ENCODE measurements at places on chromosomes 1 and 21.
A peak's percentile ranks its signal among the peaks of the same experiment; 100 is the strongest.

DNA sequence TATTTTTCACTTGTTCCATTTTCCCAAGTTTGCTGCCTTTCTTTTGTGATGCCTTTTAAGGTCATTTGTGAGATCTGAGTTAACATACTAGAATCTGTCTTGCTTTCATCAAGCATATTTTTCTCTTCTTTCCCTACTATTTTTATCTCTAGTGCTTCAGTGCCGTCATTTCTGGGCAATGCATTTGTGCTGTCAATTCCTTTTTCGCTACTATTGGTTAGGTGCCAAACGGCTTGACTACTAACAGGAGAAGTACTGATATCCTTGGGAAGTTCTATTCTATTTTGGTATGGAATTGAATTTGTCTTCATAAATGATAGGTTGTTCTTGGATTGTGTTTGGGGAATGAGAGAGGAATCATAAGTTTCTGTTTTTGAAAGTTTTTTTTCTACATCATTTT lies 42.2 kb downstream of the LRRC53 start:
- no peak for DNase-seq

DNA sequence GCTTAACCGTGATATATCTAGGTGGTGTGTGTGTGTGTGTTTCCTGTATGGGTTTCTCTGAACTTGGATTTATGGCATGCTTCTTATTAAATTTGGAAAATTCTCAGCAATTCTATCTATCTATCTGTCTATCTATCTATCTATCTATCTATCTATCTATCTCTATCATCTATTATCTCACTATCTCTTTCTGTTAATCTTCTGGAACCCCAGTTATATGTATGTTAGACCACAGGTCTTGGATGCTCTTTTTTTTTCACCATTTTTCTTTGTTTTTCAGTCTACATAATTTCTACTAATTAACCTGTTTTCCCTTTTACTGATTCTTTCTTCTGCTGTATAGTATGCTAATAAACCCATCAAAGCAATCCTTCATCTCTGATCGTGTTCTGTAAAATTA lies 538.0 kb downstream of the PTPRU start:
- no peak for DNase-seq

GRCh38 chr1:211469938-211470529 lies 21.9 kb downstream of the RD3 start:
- peak; percentile 60 for DNase-seq

GRCh38 chr1:12189328-12189682 lies 22.5 kb downstream of the TNFRSF1B start:
- DNase-seq, result no peak

- no peak for DNase-seq
These were observed 95.4 kb downstream of the INTS7 start for GRCh38 chr1:211939876-211940468.

DNA sequence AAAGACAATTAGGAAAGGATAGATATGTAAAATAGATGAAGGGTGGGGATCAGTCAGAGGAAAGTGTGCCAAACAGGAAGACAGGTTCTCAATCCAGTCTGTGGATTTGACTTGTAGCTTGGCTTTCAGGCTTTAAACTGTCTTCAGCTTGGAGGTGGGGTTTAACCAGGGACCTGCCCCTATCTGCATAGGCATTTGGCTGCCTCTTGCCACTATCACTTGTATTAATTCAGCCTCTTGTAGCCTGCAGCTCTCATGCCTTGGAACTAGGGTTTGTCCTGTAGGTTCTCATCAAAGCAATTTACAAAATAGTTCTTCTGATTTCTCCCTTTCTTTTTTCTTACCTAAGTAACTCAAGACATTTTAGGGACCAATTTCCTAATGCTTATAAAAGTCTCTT lies 88.8 kb upstream of the PAXBP1 start:
- no peak for DNase-seq

DNA sequence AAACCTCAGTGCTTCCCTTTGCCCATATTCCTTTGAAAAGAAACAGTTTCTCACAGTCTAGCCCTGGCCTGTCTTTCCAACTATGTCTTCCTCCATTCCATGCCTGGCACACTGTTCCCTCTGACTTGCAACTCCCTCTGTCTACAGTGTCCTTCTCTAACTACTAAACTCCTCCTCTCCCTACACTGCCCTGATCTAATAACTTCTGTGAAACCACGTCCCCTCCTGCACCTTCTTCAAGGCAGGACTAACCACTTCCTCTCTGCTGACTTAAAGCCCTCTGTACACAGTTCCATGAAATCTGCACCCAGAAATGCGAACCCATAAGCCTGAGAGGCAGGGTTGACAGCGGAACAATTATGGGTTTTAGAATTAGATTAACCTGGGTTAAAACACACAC lies 62.2 kb upstream of the ATP1B1 start:
- DNase-seq, result peak; percentile 9

DNA sequence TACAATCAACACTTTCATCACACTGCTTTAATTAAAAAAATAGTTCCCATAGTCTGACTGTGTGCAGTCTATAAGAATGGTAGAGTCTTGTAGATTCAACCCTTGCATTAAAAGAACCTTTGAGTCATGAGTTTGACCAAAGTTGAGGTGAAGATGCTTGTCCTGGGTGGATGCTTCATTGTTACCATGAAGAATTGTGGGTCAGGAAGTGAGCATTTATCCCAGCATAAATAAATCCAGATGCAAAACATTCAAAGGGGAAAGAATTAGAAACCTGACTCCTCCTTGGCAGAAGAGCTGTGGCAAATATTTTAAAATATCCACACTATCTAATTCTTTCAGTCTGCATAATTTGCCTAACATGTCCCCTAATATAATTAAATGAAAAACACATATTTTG lies 72.9 kb upstream of the SPAG17 start:
- DNase-seq, result no peak

DNA sequence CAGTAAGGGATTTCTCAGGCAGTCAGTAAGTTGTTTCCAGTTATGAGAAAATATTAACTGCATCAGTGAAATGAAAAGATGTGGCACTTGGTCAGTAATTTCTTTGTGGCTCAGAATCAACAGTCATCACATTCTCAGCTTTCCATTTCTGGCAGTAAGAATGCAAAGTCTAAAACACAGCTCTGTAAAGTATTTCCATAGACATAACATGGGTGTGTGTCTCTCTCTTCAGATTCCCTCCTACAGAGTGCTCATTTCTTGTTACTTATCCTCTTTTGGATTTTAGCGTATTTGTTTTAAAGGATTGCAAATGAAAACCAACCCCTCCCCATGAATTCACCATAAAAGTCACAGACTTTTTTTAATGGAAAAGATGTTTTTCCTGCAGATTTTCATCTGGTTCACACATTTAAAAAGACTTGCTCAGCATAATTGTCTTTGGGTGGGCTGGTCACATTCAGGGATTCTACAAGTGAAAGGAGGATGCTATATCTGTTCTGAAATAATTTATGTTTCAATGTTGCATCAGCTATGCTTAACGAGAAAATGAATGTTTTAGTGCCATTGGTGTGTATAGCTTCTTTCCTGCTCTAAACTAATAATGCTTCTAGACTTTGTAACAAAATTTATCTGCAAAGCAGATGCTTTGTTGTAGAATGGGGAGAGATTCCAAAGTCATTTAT lies 34.6 kb upstream of the CD55 start:
- DNase-seq, result no peak

DNA sequence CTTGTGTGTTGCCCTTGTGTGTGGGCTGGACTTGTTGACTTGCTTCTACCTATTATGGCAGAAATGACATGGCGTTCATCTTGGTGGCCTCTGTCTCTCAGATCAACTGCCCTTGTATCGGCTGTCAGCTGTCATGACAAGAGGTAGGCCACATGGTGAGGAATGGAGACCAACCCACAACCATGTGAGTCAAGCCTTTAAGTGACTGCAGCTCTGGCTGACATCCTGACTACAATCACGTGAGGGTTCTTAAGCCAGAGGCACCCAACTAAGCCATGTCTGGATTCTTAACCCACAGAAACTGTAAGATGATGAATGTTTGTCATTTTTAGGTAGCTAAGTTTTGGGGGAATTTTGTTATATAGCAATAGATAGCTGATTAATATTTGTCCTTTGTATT lies 82.1 kb downstream of the KCND3 start:
- DNase-seq, result peak; percentile 5

GRCh38 chr21:16250273-16250672 lies 520.5 kb downstream of the USP25 start:
- DNase-seq, result no peak
